ENCODE measurements at places on chromosomes 12 and 14. TPM values are rescaled to one million over a fixed set of nuclear protein-coding genes. Genes with fewer than 3 reads are reported as not detected.

GRCh38 chr12:38137716-38138115 is 178.9 kb upstream of the ALG10B start:
- no peak overlapping the region for H3K27ac ChIP-seq
- no peak for DNase-seq
- no peaks in the 10 kb centered on the region for H3K36me3 ChIP-seq
- peaks cover 12% of the 10 kb centered on the region for H3K27me3 ChIP-seq

DNA sequence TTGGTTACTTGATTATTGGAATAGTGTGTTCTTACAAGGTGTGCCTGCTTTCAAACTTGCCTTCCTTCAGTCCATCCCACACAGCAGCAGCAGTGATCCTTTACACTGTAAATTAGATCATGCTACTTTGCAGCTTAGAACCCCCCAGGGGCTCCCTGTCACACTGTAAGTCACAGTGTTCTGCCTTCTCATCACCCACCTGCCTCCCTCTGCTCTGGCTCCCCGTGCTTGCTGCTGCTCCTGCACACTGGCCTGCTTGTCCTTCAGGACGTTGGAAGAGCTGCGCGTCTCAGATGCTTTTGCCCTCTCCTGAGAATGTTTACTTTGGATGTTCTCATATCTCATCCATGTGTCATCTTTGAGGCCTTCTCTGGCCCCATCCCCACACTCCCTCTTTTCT is 27.3 kb downstream of the ZC3H14 start:
- no peak for DNase-seq
- H3K36me3 ChIP-seq: peaks cover 38% of the 10 kb centered on the region
- H3K4me1 ChIP-seq: no peaks in the 10 kb centered on the region
- H3K27me3 ChIP-seq: no peaks in the 10 kb centered on the region
- H3K27ac ChIP-seq: no peak overlapping the region

- H3K4me3 ChIP-seq: no peak overlapping the region
- H3K27ac ChIP-seq: no peak overlapping the region
- no peaks in the 10 kb centered on the region for H3K36me3 ChIP-seq
- DNase-seq: no peak
- H3K27me3 ChIP-seq: peaks cover 55% of the 10 kb centered on the region
Observed at GRCh38 chr12:48973941-48974673, 2.6 kb upstream of the WNT10B start.

DNA sequence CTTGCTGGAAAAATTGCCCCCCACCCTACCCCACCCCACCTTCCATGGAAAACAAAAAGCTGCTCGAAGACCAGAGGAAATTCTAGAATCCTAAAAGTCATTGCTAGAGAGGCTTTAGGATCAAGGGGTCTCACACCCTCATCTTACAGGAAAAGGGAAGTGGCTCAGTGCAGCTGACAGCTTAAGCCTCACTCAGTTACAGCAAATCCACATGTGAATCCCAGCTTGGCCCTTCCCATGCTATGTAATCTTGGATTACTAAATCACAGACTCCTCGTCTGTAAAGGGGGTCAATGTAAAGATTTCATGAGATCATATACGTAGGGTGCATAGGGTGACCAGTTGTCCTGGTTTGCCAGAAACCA is 25.9 kb downstream of the CMKLR1 start:
- peaks cover 24% of the 10 kb centered on the region for H3K4me1 ChIP-seq
- DNase-seq: no peak
- no peak overlapping the region for H3K4me3 ChIP-seq
- H3K36me3 ChIP-seq: no peaks in the 10 kb centered on the region
- no peak overlapping the region for H3K27ac ChIP-seq

DNA sequence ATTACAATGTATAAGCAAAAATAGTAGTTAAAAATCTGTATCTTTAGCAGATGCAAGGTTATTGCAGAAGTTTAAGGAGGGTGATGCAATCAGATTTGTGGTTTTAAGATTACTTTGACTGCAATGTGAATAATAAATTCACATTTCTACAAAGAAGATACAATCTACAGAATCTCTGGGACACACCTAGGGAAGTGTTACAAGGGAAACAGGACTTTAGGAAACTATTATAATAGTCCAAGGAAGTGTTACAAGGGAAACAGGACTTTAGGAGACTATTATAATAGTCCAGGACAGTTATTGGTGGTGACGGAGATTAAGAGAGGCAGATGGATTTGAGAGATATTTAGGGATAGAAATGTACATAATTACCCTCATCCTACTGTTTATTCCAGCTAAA is 154.4 kb upstream of the GARIN6 start:
- H3K4me1 ChIP-seq: no peaks in the 10 kb centered on the region
- H3K27ac ChIP-seq: no peak overlapping the region
- H3K36me3 ChIP-seq: no peaks in the 10 kb centered on the region
- DNase-seq: no peak
- no peak overlapping the region for H3K4me3 ChIP-seq

GRCh38 chr14:55780156-55780946 is 200.3 kb downstream of the KTN1 start:
- no peak overlapping the region for H3K27ac ChIP-seq
- H3K4me1 ChIP-seq: no peaks in the 10 kb centered on the region
- H3K27me3 ChIP-seq: no peaks in the 10 kb centered on the region
- no peak overlapping the region for H3K4me3 ChIP-seq

DNA sequence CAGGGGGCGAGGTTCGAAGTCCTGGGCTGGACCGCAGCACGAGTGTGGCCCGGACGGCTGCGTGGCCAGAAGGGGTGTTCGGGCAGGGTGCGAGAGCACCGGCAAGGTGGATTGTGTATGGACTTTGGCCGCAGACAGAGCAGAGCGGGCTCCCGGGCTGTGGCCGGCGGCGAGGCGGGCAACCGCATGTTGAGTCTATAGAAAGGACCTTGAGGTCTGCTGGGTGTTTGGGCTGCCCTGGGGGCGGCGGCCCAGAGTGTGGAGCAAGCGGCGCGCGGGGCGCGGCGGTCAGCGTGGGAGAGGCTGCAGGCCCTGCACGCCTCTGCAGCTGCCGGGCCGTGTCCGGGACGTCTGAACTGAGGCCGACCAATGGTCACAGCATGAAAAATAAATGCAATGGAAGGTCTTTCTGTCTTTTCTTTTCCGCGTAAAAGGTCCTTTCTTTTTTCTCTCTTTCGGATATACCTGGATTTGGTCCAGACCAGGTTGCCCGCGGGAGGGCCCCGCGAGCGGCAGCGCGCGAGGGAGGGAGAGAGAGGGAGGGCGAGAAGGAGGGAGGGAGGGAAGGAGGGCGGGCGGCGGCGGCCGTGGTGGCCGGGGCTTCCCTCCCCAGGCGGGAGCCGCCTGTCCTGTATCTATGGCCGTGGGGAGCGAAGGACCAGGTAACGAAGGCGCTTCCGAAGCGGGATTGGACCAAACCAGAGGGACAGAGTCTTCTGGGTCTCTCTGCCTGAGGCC is 5.5 kb upstream of the HOXC9 start:
- no peak overlapping the region for H3K27ac ChIP-seq
- no peaks in the 10 kb centered on the region for H3K36me3 ChIP-seq
- H3K4me3 ChIP-seq: no peak overlapping the region
- peaks cover 99% of the 10 kb centered on the region for H3K27me3 ChIP-seq

GRCh38 chr12:97426492-97427116 is 36.0 kb upstream of the RMST start:
- no peaks in the 10 kb centered on the region for H3K36me3 ChIP-seq
- no peak overlapping the region for H3K4me3 ChIP-seq
- no peak for DNase-seq

DNA sequence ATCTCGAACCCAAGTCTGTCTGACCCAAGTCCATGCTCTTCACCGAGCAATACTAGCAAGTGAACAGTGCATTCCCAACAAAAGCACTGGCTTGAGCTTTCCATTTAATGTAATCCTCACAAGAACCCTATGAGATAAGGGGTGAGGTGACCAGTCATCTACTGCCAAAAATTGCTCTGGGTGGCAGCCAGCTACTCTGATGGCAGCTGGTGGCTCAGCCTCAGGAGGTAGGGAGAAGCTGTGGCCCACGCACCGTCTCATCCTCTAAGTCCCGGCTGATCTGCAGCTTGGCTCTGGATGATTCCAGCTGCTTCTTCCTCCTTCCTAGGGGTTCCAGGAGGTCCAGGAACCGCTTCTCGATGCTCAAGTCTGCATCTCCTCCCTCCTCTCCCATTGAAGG is 75.2 kb downstream of the PLEKHG3 start:
- H3K27ac ChIP-seq: no peak overlapping the region
- no peaks in the 10 kb centered on the region for H3K4me1 ChIP-seq
- H3K36me3 ChIP-seq: no peaks in the 10 kb centered on the region
- no peak overlapping the region for H3K4me3 ChIP-seq

GRCh38 chr12:109163167-109163566 is 46.8 kb downstream of the ACACB start:
- H3K27ac ChIP-seq: no peak overlapping the region
- no peaks in the 10 kb centered on the region for H3K4me1 ChIP-seq
- H3K4me3 ChIP-seq: no peak overlapping the region
- no peak for DNase-seq
- peaks cover 3% of the 10 kb centered on the region for H3K36me3 ChIP-seq

DNA sequence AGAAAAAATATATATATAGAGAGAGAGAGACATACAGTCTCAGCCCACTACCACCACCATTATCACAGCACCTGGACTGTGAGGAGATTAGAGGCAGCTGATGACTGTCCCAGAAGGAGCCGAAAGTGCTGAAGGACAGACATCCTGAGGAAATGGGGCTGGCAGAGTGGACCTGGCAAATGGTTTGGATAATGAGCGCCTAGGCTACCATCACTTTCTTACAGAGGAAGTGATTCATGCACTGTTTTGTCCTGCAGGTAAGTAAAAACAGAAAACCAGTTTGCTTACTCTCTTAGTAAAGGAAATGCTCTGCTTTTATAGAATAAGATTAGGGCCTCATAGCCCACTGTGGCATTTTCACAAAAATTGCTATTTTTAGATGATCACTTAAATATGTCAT is 28.6 kb upstream of the DNM1L start:
- H3K36me3 ChIP-seq: no peaks in the 10 kb centered on the region
- no peaks in the 10 kb centered on the region for H3K27me3 ChIP-seq
- DNase-seq: no peak

DNA sequence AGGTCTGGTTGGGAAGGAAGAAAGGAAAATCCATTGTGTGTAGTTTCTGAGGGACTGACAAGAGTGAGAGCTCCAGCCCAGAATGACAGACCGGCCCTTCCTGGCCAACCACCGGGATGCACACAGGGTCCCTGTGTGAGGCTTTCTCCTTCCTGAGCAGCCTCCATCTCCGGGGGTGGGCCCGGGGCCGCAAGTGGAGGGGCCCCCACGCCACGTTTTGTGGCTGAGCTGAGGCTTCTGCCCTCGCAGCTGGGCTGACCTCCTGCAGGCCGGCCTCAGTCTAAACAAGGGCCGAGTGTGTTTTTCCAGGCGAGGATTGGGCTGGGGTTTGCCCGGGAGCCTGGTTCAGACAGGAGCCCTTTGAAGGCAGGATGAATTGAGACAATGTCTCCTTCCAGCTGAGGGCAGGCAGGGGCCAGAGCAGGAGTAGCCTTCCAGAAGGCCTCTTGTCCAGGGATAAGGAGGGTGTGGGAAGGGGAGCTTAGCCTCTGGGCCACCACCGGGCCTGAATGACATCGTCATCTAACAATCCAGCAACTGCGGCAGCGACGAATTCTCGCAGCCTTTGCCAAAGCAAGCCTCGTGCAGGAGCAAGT is 96.5 kb upstream of the NCOR2 start:
- H3K27ac ChIP-seq: no peak overlapping the region
- no peaks in the 10 kb centered on the region for H3K27me3 ChIP-seq
- H3K4me3 ChIP-seq: no peak overlapping the region

DNA sequence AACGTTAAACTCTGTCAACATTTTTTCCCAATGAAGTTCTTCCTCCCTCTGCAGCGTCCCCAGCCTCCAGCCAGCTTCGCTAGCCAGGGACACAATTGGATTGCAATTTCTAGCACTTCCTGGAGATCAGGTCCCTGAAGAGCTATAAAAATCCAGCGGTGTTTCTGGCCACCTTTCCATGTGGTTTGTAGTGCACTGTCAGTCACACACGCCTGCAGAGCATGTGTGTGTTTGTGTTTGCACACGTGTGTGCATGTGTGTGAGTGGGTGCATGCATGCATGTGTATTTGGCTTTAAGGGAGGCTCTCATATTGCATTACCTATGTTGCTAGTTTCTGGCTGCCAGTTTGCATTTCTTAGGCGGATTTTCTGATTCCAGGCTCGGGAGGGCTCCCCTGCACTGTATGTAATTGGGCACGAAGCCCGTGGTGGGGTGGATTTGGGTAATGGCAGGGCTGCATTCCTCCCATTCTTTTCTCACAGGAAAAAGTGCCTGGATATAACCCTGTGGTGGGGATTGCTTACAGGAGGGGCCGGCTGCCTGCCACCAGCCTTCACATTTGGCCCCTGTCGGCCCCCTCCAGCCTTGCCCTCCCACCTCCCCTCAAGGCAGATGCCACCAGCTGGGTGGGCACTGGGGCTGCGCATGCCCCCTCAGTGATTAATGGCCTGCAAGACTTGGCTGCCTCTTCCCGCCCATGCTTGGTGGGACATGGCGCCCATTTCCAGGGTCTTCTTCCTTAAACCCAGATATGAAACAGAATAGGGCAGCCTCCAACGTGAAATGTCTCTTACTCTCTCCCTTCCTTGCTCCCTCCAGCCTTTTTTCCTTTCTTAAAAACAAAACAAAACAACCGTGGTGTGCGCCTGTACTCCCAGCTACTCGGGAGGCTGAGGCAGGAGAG is 74.0 kb downstream of the TSPAN9 start:
- DNase-seq: no peak
- no peaks in the 10 kb centered on the region for H3K27me3 ChIP-seq
- H3K4me3 ChIP-seq: no peak overlapping the region
- no peaks in the 10 kb centered on the region for H3K4me1 ChIP-seq
- no peaks in the 10 kb centered on the region for H3K36me3 ChIP-seq
- H3K27ac ChIP-seq: no peak overlapping the region

DNA sequence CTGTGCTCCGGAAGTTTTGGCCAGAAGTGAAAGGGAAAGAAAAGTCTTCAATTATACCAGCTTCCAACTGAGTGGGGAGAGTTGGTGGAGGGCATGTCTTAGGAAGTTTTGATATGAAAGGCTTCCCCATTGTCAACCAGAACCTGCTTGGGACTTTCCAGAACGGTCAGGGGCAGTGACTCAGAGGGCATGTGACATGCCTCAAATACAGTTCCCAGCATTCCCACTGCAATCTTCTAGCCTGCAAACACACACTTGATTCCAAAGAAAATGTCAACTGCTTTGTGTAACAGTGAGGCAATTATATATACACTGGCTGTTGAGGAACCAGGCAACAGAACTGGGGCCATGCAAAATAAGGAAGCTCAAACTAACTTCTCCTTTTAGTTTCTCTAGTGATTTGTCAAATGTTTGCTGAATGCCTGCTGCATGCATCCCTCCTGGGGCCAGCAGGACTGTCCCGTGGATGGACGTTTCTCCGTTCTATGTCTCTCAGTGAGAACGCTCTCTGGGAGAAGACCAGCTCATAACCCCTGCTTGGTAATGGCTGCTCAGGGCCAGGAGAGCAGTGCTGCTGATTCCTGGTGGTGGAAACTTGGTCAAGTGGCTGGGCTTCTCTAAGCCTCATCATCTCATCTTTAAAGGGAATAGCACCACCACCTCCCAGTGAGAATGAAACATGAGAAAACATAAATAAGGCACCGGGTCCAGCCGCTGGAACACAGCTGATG is 18.3 kb downstream of the SLC25A47 start:
- H3K4me1 ChIP-seq: peaks cover 5% of the 10 kb centered on the region
- no peak overlapping the region for H3K4me3 ChIP-seq
- DNase-seq: no peak
- peaks cover 30% of the 10 kb centered on the region for H3K36me3 ChIP-seq
- H3K27me3 ChIP-seq: no peaks in the 10 kb centered on the region

The SVOP gene
- not detected for total RNA-seq

The KCNJ8 gene
- not detected for total RNA-seq

The SYCP3 gene
- 0.22 TPM for total RNA-seq

The SLC35F4 gene
- not detected for total RNA-seq

The MPHOSPH9 gene
- 80.9 TPM for total RNA-seq

The KCNH3 gene
- 3.4 TPM for total RNA-seq
